NCI-H1417 (cell line): ENCODE measurements at places on chromosomes 6 and 20.

DNA sequence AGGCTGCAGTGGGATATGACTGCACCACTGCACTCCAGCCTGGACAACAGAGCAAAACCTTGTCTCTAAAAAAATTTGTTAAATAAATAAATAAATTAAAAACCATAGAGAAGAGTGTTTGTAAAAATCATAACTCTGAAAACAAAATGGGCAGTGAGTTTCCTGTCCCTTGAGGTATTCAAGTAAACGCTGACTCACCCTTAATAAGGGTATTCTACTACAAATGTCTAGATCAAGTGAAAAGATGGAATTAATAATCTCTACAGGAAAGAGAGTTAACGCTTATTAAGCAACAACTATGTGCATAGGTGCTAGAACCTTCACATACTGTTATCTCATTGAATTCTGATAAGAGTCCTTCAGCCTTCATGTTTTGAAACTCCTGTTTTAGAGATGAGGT is 19.9 kb upstream of the MBOAT1 start:
- no peak for DNase-seq

DNA sequence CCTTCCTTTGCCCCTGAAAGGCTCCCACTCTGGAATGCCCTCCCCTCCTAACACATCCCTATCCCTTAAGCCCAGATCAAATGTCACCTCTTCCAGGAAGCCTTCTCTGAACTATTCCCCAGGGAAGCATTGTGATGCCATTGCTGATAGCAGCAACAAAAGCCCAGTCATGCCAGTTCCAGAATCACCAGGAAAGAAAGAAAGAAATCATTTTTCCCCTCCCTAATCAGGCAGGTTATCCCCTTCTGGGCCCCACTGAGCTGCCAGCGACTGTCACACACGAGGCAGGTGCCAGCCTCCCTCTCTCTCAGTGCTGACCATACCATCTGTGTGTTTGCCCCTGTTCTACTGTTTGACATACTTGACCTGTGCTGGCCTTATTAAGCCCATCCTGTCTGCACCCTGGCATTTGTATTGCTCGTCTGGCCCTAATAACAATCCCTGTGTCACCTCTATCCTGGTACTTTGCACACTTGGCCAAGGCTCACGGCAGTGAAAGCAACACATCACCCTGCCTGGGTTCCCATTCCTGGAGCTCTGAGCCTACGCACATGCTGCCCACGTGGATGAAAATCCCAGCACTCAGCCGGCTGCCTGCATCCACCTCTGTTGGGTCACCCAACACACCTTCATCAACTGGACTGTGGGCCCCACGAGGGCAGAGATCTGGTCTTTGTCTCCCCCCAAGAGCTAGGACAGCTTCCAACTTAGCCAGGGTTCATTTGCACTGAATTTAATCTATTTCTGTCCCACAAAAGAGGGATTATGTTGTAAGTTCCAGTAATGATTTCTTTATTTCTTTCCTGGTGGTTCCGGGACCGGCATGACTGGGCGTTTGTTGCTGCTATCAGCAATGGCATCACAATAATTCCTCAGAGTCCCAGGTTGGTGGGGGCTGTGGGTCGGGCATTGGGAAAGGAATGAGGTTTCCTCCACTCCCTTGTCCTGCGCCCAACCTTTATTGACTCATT is 5.3 kb upstream of the BPIFB1 start:
- no peak for DNase-seq

GRCh38 chr6:42782689-42783176 is 881 bp downstream of the BICRAL start:
- DNase-seq: peak; percentile 75

- no peak for DNase-seq
These were observed 20.4 kb downstream of the PAX1 start for GRCh38 chr20:21725892-21726291.

DNA sequence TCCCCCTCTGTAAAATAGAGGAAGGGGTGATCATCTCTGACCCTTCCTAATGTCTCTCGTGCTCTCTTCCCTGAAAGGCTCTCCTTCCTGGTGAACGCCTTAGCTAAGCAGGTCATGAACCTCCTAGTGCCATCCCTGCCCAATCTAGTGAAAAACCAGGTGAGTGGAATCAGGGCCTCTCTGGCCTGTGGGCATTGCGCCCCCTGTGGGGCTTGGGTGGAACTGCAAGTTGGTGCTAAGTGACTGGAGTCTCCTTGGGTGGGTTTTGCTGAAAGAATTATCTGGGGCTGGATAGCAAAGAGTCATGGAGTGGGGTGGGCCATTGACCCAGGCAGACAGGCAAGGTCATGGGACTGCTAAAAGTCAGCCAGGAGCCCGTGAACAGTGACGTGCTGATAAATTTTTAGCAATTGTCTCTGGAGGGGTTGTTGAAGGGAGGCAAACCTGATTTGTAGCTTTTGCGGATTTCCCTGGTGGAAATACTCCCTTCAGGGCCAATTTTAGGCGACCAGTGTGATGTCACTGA is 8.9 kb downstream of the BPIFB1 start:
- peak; percentile 52 for DNase-seq

DNA sequence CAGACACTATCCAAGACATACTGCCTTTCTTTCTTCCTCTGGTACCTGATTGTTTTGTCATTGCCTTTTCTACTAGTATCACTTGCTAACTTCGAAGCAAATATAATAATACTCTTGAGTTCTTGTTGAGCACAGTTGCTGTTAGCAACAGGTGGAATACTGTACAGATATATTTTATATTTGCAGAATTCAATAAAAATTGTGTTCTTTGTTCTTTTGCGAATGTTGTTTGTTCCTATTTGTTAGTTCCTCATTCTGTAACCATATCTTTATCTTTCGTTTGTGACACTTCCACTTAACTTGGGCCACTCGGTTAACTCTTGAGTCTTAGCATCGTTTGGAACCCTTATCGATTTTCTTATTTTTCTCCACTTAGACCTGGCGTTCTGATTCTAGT is 868 bp downstream of the CYB5R4 start:
- DNase-seq: no peak

DNA sequence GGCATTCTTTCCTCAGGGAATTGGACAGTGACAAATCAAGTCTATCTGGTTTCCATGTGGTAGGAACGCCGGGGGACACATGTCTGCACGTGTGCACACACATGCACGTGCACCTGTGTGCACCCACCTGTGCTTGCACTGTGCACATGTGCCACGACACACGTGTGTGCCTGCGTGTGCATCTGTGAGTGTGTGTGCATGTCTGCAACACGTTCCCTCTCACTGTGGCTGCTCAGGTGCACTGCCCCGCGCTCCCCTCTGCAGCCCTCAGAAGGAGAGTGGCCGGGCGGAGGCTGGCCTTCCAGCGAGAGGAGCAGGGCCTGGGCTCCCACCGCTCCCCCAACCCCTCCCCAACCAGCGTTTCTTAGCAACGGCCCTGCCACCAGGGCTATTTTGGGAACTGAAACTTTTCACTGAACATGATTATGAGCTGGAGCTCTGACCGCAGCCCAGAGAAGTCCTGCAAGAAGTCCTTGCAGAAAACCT is 147.8 kb downstream of the PHACTR3 start:
- DNase-seq: no peak

DNA sequence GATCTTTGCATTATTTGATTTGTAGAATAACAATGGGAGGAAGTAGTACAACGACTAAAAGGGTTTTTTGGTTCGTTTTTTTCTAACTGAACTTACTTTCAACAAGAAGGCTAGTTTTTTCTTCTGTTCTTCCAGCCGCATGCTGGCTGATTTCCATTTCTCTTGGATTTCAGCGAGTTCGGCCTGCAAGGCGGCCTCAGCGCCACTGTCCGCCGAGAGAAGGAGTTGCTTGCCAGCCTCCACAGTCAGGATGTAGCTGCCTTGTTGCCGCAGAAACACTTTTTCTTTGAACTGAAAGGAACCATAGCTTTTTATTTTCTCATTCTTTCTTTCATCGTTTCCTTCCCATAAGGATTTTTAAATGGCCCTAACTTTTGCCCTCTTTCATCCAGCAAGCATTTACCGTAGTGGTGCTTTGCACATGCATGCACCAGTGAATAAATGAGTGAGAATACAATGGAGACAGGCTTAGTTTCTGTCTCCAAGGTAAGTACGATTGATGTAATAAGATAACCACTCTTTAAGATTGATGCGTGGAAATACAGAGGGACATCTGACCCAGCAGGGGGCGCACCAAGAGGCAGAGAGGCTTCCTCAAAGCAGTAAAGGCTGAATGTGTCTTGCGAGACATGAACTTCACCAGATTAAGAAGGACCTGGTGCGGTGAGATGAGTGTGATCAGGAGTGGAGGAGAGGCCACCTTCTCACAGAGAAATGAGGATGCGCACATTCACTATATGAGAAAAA is 398.8 kb downstream of the ESR1 start:
- DNase-seq: no peak
